ENCODE measurements at places on chromosomes 2 and 18.

DNA sequence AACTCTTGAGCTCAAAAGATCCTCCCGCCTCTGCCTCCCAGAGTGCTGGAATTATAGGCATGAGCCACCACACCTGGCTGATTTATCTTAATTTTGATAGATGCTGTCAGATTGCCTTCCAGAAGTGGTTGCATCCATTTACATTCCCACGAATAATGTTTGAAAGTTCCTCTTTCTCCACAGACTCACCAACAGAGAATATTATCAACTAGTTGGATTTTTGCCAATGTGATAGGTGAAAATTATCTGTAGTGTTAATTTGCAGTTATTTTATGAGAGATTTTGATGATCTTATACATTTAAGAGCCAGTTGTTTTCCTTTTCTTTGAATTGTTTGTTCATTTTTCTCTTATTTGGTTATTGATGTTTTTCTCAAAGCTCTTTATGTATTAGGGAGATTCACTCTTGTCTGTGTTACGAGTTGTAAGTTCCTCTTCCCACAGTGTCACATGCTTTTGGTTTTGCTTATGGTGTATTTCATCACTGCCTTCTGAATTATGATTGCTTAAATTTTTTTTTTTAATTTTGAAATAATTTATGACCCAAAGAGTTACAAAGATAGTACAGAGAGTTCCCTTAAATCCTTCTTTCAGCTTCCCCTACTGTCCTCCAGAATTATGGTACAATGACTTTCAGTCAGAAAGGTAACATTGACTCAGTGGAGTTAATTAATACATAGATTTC is 20.7 kb upstream of the NT5DC4 start:
- DNase-seq, result no peak

DNA sequence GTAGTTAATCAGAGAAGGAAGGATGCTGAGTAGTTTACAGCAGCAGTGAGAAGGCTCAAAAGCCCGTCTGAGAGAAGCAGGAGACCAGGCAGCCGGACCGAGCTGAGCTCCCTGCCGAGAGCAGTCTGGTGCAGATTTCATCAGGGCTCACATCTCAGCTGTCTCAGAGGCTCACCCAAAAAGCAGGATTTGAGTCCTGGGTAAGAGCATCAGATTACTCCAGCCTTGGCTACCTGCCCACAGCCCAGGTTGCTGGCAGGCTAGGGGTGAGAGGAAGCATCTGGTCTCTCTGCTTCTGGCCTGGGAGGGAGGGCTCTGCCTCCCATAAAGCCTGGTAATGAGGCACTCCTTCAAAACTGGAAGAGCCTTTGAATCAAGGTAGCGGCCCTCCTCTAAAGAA is 140.5 kb downstream of the ST6GAL2 start:
- DNase-seq, result no peak

DNA sequence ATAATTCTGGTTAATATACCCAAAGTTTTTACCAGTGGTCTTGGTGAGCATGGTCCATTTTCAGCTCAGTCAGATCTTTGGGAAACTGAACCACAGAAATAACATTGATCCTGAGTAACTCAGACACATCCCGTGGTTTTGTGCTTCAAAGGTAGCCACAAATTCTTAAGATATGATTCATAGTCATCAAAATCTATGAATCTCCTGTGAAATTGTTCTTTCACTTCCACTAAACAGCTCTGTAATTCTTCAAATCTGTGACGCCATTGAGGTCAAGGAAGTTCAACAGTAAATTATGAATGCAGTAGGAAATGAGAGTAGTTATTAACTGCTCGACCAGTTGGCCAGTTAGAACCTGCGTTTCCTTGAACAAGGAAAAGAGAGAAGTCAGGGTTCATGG is 147.3 kb downstream of the IRS1 start:
- DNase-seq, result no peak

- no peak for DNase-seq
Observed at GRCh38 chr2:96423828-96424227, 81.3 kb downstream of the NEURL3 start.

DNA sequence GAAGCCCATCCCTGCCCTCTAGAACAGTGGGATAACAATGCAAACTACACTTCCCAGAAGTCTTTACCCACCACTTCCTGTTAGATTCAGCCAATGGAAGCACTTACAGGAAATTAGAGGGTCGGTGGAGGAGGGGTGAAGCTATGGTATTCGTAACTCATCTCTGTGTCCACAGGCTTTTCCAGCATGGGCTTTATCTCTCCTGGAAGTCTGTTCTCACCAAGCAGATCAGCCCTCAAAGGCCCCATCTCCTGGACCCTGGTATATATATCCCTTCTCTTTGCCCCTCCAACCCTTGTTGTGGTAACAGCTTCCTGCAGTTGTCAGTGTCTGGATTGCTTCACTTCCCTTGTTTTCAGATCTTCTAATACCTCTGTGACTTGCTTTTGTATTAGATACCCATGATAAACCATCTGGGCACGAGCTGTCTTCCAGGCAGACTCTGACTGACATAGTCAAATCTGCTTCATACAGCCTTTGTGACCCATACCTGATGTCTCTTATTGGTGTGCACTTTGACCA is 475.0 kb upstream of the POU3F3 start:
- DNase-seq, result peak; percentile 16

GRCh38 chr2:119879502-119879901 is 119.8 kb downstream of the PTPN4 start:
- no peak for DNase-seq

DNA sequence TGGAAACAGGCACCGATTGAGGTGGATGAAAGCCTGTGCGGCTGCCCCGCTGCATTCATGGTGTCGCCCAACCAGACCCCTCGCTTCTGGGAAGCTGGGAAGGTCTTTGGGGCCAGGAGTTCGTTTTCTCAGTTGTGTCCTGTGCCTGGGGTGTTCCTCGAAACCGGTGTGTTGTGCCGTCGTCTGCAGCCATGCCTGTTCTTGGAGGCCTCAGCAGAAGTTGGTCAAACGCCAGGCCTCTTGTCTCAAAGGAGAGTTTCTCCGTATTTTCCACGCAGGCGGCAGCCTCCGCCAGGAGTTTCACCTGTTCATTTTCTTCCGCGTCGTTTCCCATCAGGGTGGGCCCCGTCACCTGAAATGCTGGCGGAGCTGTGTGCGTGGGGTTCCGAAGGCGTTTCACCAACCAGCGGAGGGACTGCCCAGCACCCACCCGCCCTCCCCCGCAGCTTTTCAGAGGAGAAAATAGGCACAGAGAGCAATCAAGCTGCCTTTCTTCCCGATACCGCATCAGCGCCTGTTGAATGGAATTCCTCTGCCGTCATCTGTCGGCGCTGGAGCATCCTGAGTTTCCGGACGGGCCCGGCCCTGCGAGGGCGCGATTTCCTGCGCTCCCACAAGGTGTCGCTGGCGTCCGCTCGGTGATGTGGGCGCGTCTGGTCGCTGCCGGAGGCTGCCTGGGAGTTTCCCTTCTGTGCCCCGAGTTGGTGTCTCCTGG is 17.0 kb upstream of the NFATC1 start:
- DNase-seq, result peak; percentile 70

DNA sequence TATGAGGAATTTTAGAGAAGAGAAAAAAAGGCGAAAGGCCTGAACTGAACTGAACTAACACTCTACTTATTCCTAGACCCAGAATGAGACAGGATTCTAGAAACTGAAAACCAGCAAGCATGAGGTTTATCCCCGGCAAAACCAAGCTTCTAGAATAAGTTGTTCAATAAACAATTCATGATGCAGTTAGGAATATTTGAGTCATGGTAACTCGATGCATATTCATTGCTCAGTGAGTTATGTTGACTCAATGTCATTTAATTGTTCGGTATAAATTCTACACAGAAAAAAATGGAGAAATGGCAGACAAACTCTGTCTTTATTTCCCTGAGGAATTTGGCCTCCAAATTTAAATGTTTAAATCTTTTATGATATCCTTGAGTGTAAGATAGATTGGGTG is 321.5 kb downstream of the SATB2 start:
- no peak for DNase-seq

DNA sequence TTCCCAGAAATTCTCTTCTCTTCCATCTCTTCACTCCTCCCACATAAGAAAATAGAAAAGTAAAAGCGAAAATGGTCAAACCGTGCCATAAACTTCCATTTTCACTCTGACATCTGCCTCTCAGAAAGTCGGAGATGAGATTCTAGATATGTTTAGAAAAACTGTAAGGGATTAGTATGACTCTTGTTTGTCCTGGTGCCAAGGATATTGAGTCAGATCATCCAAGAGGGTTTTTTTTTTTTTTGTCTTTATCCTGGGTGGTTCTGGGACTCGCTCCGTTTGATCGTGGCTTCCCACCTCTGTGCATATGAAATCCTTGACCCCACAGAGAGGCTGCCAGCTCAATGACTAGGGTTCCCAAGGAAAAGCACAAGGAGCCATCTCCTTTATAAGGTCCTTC is 17.3 kb downstream of the EN1 start:
- DNase-seq, result no peak

DNA sequence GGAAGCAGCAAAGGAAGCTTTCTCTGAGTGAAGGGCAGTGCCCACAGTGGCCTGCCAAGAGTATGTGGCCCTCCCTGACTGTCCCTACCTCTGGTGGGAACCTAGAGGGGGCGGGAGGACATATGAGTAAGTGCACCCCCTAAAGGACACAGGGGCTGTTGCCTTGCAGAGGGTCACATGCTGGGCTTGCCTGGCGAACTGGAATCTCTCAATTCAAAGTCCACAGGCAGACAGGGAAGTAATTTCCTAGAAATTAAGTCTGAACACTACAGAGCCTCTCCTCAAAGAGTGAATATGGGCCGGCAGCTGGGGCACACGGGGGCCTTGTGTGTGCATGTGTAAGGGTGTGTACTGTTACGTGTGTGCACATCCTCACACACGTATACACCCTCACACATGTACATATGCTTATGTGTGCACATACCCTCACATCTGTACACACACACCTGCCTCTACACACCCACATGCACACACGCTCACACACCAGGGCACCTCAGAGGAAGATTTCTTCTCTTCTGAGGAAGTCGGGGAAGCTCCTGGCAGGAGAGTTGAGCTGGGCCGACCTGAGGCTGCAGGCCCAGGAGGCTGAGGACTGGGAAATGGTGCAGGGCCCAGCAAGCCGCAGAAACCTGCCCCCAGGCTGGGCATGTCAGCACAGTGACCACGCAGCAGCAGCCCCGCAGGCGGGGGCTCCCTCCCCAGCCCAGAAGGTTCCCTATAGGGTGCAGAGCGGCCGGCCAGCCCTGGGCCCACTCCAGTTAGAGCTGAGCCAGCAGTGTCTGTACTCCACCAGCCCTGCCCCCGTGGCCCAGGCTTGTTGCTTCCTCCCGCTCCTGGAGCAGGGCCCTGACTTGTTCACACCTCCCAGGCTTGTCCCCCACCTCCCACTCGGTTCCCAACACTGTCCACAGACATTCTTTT is 77.4 kb upstream of the TAF1B start:
- DNase-seq, result no peak

DNA sequence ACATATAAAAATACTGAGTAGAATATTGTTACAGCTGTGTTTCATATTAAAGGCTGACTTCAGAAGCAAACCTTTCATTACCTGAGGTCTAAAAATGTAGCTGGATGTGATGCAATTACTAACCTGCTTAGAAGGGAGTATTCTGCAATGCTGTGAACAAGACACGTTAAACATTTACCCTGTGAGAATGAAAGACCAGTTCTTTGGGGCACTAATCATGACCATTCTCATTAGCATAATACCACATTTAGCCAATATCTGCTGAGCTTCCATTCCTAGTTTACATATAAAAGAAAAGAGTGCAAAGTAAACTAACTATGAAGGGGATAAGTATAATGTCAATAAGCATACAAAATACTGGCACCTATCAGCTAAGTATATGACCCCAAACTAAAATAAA is 784.0 kb upstream of the KLHL29 start:
- DNase-seq, result no peak
